ENCODE measurements at places on chromosomes 4 and X.

DNA sequence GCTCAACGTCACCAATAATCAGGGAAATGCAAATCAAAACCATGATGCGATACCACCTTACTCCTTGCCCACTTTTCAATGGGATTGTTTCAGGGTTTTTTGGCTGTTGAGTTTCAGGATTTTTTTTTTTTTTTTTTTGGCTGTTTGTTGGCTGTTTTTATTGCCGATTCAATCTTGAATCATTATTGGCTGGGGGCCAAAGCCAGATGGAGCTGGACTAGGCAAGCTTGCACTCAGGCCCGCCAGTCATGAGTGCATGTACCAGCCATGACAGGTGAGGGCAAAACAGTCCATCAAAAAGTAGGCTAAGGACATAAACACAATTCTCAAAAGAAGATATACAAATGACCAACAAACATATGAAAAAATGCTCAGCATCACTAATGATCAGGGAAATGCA lies 13.3 kb downstream of the YIPF7 start:
- no peak for DNase-seq

- DNase-seq, result no peak
These were observed 63.2 kb downstream of the HHIP start for GRCh38 chr4:144709159-144709558.

- DNase-seq, result no peak
These were observed 23.2 kb upstream of the FAM90A26 start for GRCh38 chr4:9146967-9147366.

- no peak for DNase-seq
These were observed 12.4 kb downstream of the PLP1 start for GRCh38 chrX:103789004-103789403.

DNA sequence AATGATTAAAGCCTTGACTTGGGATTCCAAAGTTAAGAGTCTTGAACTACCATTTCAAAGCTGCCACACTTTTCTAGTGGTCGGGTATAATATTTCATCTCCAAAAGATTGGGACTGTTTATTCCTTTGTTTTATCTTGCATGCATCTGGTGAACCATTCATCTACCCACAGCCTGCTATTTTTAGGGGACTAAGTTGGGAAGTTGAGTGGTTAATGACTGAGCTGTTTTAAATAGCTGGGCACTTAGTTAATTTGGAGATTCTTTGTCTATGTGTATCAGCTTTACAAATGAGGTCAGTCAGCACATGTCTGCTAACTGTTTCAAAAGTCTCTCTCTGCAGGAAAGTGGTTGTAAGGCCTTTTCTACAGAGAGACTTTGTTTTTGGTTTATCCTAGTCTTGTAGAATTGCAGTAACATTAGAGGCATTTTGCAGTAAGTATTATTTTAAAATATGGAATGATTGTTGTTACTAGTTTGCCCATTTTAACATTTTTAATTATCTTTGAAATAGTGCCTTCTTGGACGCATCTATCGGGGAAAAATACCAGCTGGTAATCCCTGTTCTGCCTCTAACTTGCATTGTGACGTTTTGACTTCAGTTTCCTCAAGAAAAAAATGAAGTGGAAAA lies 8.2 kb downstream of the BMP2K start:
- DNase-seq, result no peak

DNA sequence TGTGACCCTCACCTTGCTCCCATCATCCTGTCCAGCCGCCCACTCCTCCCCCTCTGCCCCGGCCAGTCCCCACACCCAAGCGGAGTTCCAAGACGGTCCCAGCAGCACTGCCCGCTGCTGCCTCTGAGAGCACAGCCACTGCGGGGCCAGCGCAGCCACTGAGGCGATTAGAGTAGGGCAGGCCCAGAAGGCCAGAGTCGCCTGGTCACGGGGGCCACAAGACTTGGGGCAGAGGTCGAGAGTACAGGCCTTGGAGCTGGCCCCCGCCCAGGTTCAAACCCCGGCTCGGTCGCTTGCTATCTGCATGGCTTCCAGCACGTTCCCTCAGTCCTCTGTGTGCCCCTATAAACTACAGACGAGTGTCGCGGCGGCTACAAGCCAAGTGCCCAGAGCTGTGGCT lies 53.2 kb upstream of the ADRA2C start:
- no peak for DNase-seq

DNA sequence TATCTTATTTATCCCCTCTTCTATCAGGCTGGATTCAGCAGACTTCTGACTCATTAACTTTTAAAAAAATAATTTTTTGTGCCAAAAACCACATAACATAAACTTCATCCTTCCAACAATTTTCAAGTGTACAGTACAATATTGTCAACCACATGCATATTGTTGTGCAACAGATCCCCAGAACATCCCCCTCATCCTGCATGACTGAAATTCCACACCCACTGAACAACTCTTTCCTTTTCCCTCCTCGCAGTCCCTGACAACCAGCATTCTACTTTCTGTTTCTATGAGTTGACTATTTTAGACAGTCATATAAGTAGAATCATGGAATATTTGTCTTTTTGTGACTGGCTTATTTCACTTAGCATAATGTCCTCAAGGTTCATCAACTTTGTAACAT lies 2.2 kb upstream of the MID2 start:
- DNase-seq, result no peak

DNA sequence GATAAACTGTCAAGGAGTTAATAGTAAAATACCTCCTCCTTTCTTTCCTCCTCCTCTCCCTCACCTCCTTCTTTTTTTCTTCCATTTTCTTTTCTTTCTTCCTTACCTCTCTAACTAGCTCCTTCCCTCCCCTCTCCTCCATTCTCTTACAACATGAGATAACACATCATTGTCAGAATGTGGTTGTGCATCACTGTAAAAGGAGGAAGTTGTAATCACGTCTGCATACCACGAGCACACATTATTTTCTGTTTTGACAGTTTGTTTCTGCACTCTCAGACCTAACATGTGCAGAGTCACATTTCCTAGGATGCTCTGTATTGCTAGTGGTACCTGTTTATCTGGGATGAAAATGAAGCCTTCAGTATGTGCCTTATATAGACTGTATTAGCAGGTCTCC lies 9.1 kb downstream of the SLIT2 start:
- DNase-seq, result no peak

- no peak for DNase-seq
These were observed 7.3 kb downstream of the TAB3 start for GRCh38 chrX:30881797-30882196.

DNA sequence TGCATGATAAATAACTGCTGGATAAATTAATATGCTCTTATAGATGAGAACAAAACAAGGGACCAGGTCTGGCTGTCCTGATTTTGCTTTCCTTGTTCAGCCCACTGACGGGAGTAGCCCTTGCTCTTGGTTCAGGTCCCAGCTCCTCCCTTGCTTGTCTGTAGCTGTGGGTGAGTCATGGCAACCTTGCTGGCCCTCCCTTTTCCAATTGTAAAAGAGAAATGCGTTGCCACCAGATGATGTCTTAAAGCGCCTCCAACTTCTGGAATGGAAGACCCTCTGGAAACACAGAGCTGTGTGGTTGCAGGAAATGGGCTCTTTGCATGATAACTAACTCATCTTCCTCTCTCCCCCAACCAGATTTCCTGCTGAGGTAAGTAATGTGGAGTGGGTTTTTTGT lies 171.4 kb downstream of the AASDH start:
- DNase-seq, result no peak

- no peak for DNase-seq
These were observed 117.6 kb downstream of the PALLD start for GRCh38 chr4:168614281-168615057.
